GM18507 (cell line): ENCODE measurements at places on chromosomes 13 and 19.

GRCh38 chr13:110683203-110683883, 22.6 kb downstream of the CARS2 start:
- no peak for DNase-seq

DNA sequence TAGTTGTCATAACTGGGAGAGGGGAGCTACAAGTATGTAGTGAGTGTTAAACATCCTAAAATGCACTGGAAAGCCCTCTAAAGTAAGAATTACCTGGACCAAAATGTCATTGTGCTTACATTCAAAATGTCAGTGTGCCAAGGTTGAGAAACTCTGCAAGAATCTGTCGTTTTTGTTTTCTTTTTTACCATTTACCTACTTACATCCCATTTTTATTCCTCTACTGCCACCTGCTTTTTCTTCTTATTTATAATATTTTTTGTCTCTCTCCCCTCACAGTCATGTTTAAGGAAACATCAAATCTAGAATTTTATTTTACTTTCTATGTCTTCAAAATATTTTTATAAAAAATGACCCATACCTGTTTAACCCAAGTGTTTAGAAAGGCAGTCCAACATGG, 226.4 kb downstream of the PCDH17 start:
- no peak for DNase-seq

DNA sequence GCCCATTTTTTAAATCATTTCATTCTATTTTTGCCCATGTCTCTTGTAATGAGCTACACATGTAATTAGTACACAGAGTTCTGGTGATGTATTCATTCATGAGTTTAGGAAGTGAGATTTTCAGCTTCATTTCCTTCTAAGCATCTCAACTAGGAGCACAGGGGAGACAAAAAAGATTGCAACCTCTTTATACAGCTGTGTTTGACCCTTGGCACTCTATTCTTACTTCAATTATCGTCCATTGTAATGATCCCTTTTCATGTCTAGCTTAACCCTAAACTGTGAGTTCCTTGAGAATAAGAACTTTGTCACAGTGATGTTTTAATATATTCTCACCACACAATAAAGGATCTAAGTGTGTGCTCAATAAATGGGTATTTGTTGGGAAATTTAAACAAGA, 67.1 kb downstream of the GPC6 start:
- no peak for DNase-seq

DNA sequence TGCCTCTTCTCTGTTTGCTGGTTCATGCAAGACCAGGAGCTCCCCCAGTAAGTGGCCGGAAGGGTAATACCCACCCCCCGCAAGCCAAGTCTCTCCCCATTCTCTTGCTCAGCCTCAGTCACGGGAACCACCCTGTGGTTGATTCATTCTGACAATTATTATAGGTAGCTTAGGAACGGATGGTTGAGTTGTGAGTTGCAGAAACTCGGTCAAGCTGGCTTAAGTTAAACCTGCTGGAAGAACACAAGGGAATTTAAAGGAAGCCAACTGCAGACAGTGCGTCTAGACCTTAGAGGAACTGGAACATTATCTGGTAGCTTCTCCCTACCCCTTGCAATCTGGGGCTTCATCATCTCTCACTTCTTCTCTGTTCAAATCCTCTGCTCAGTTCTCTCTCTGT, 8.9 kb downstream of the FPR1 start:
- no peak for DNase-seq

DNA sequence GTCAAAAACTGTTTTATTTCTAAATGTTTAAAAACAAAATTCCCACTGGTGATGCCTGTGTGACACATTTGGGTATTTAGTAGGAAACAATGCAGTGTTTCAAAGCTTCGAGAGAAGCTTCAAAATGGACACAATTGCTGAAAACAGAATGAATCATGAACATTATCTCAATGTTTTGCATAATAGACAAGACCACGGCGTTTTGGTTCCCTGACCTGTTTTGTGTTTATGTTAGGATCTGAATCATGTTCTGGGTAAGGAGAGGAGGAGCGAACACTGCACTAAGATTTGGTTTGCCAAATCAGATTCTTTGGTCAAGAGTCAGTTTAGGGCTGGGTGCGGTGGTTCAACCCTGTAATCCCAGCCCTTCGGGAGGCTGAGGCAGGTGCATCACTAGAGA, 42.2 kb downstream of the IFT88 start:
- DNase-seq, result no peak

DNA sequence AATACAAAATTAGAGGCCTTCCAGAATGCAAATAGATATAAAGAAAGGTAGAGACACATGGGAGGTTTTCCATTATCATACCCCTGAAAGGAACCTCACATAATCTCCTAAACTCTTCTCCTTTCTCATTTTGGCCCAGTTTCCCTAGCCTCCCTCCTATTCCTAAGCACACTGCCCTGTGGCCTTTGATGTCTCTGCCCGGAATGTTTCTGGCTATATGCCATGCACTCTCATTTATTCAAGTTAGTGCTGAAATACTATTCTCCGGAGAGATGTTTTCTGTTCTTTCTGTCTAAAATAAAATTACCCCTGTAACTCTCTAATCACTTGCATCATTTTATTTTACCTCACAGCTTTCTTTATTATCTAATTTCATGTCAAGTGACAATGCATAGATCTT, 1287.7 kb downstream of the SLITRK5 start:
- no peak for DNase-seq

DNA sequence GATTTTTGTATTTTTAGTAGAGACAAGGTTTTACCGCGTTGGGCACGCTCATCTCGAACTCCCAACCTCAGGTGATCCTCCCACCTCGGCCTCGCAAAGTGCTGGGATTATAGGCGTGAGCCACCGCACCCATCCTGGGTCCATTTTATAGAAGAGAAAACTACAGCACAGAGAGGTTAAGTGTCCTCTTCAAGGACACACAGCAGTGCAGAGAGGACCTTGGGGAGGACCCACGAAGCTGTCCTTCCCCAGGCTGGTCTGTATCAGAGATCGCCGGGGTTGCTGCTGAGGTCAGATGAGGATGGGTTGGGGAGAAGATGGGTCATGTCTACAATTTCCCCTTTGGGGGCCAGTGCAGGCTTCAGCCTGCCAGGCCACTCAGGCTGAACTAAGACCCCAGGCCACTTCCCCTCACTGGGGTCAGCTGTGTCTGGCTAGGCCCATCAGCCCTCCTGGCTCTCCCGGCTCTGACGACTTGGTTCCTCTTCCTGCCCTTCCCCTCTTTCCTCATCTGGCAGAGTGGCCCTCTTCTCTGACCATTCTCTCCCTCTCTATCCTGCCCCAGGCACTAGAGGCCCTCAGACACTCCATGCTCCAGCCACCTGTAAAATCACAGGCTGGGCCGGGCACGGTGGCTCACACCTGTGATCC, 9.6 kb downstream of the MYO1F start:
- no peak for DNase-seq

DNA sequence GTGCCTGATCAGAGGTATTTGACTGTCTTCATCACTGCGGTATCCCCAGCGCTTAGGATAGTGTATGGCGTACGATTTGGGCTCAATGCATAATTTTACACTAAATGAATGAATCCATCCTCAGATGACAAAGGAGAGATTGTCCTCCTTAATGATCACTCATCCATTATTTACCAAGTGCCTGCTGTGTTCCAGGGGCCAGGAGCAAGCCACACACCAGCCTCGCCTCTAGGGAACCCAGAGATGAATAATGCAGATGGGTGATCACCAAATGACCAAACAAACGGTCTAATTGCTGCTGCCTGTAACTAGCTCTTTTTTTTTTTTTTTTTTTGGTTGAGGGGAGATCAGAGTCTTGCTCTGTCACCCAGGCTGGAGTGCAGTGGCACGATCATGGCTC, 5.9 kb upstream of the GPR32 start:
- DNase-seq, result no peak

DNA sequence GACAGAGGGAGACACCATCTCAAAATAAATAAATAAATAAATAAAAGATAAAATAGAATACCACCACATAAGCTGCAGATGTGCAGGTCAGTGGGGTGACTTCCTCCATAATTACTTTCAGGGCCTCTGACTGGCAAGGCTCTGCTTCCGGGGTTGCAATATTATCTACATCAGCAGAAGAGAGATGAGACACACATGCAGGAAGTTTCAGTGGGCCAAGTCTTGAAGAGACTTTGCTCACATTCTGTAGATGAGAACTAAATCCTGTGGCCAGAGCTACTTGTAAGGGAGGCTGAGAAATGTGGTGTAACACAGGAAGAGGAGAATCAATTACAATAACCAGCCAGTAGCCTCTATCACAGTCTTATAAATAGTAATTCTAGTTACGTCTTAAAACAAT, 89.9 kb upstream of the MAB21L1 start:
- DNase-seq, result no peak

DNA sequence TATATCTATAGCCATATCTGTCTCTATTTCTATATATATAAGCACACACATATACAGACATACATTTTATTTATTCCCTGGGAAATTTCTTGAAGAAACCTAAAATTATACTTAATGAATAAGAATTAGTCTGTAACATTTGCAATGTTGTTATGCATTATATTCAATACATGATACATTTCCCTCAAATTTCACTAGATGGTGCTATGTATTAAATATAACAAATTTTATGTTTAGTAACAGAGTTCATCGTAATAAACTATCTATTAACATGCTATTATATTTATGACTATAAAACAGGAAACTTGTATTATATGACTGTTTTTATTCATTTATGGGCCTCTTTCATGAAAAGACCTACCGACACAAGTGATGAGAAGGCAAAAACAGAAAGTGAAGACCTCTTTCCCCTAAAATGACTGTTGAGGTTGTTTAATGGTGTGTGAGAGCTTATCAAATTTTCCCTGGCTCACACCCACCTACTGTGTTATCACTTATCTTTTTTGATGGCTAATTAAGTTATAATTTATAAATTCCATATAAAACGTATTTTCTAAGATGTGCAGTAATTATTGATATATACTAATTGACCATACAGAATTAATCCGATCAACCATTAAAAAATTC, 881.9 kb downstream of the SLITRK6 start:
- DNase-seq, result no peak
